ENCODE measurements at places on chromosomes 7 and 10. TPM values are rescaled to one million over a fixed set of nuclear protein-coding genes. Genes with fewer than 3 reads are reported as not detected.
A peak's percentile ranks its signal among the peaks of the same experiment; 100 is the strongest.

Gene NRG3
- polyA plus RNA-seq: 0.11 TPM

Gene DNAH11
- 0.77 TPM for polyA plus RNA-seq

Gene MMD2
- polyA plus RNA-seq: not detected

Gene VIM
- polyA plus RNA-seq: 5,016 TPM

Gene BNIP3
- polyA plus RNA-seq: 57.2 TPM

Gene FAM131B
- 43.6 TPM for polyA plus RNA-seq

Gene PRLHR
- polyA plus RNA-seq: 0.03 TPM

- DNase-seq: no peak
Measured at GRCh38 chr7:107237451-107237850, 68.6 kb downstream of the HBP1 start.

DNA sequence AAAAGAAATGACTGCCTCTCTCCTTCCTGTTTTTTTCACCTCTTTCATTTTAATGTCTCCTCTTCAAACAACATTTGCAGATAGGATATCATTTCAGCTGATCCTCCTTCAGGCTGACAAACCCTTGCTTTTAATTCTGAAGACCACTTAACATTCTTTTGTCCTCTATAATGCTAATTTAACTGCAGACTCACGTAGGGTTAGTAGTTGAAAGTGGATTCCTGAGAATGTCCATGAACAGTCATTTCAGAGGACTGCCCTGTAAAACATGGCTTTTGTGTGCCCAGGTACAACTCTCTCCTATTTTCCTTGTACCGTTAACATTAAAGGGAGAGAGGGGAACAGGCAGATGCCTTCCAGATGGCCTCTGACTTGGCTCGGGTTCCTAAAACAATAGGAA lies 524.4 kb downstream of the SDK1 start:
- DNase-seq: no peak

DNA sequence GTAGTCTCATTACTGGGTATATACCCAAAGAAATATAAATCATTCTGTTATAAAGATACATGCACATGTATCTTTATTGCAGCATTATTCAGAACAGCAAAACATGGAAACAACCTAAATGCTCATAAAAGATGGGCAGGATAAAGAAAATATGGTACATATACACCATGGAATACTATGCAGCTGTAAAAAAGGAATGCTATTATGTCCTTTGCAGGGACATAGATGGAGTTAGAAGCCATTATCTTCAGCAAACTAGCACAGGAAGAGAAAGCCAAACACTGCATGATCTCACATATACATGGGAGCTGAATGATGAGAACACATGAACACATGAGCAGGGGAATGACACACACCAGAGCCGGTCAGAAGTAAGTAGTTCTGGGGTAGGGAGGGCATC lies 297.4 kb upstream of the GLI3 start:
- no peak for DNase-seq

- DNase-seq: no peak
Measured at GRCh38 chr10:75544386-75544785, 113.0 kb downstream of the LRMDA start.

DNA sequence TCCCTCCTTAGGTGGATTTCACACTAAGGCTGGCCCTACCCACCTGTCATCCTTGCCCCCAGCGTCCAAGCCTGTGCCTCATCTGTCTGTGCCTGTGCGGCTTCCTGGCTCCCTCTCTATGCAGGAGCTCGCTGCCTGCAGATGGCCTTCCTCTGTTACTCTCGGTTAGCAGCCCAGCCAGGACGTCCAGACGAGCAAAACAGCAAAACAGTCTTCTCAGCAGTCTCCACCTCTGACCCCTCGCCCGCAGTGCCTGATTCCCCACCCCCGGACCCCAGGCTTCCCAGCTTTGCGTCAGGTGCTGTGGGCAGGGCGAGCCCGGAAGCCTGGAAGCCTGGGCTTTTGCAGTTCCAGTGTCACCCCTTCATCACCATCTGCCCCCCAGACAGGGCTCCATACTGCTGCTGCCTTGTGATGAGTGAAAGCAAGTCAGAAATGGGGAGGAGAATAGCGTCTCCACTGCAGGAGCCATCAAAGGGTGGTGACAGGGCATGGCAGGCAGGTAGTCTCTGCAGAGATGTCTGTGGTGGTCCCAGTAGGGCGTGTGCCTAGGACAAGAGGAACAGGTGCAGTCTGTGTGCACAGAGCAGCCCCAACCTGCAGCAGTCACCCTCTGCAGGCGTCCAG lies 88.5 kb downstream of the ADCY1 start:
- DNase-seq: no peak

GRCh38 chr7:128883622-128884448 lies 21.2 kb downstream of the ATP6V1F start:
- DNase-seq: peak; percentile 96

- no peak for DNase-seq
Measured at GRCh38 chr7:105296491-105296890, 92.2 kb downstream of the SRPK2 start.

DNA sequence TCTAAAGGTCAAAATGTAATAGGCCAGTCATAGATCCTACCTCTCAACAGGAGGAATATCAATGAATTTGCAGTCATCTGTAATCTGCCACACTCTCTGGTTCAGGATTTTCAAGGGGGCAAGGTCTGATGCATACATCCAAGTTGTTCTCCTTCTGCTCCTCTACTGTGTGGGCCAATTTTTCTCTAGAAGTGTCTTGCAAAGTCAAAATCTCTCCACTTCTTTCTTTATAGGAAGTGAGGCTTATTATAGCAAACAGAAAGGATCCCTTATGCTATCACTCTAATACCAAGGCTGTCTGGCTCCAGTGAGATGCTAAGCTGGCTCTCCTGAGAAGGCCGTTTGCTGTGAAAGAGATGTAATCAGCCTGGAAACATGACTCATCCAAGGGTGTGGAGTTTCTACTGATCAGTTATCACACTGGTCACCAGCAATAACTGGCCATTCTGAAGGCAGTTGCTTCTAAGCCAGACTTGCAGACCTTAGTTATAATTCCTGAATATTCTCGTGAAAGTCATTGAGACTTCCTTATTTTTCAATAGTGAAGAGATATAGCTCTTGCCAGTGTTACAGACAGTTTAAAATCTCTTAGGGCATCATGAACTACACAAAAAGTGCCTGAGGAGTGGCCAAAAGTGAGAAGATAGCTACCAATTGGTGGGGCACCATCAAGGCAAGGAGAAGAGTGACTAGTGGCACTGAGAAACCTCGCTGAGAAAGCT lies 43.2 kb upstream of the LRGUK start:
- DNase-seq: no peak

DNA sequence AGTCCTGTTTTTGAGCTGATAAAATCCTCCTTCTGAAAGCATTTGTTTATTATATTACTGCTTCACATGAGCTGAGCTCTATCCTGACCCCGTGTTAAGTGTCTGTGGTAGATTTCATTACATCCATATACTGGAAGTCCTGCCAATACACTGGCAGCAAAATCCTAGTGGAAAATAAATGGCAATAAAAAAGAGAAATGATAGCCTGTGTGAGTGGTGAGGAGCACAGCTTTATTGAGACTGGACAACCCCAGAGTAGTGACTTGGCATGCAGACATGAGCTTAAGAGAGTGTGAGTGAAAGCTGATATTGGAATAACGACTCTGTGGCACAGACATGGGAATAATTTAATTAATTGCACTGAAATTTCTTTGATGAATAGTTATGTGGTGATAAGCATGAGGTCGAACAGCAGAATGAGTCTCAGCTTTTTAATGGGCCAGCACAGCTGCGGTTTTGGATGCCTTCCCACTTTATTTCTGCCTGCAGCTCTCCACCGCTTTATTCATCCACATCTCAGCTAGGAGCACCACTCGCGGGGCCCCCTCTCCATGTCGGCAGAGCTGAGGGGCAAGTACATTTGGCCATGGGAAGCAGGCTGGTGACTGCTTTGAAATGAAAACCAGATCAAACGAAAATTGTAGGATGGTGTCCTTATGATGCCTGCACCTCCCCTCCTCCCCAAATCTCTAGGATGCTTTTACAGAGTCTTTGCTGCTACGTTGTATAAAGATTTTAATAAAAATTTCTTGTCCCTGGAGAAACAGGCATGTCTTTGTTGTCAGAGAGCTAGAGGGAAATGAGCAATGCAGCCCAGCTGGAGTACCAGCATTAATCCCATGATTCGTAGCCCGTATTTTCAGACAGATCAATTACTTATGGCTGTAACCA lies 494.3 kb downstream of the AUTS2 start:
- peak; percentile 70 for DNase-seq

DNA sequence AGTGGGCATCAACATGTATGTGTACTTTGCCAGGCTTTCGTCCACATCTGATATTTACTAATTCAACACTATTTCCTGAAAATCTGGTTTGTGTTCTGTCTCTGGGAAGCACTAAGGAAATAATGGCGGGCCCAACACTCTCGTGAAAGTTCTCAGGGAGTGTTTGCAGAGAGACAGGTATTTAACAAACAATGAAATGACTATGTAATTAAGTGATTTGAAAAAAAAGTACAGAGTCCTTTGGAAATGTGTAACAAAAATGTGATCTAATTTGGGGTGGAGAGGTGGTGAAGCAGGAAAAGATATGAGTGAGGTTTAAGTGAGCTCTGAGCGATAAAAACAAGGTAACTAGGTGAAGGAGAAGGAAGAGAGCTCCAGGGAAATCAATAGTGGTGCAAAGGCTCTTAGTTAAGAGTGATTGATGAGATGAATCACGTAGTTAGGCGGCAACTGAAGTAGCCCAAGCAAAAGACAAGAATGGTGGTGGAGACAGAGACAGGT lies 95.3 kb upstream of the DNAJB12 start:
- DNase-seq: no peak

GRCh38 chr7:140153666-140154161 lies 23.1 kb downstream of the KDM7A start:
- peak; percentile 31 for DNase-seq

- peak; percentile 49 for DNase-seq
Measured at GRCh38 chr10:116444527-116445142, 17.0 kb downstream of the PNLIPRP3 start.

DNA sequence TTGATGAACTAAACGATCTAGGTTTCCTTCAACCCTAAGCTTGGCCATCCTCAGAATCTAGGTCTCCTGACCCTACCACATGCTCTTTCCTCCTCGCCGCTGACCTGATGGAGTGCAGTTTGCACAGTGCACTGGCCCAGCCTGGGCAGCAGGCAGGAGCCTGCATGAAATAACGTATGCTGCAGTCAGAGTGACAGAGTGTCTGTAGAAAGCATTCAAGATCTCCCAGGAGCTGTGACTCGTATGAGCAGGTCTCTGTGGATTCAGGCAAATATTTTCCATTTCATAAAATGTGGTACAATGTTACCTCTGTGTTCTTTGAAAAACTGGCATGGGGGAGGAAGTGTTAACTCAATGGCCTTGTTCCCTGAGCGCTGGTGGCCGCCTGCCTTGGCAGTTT lies 441.8 kb downstream of the RPS24 start:
- no peak for DNase-seq

GRCh38 chr10:122182308-122182707 lies 88.8 kb upstream of the BTBD16 start:
- DNase-seq: no peak

GRCh38 chr10:113463777-113464176 lies 89.1 kb upstream of the HABP2 start:
- peak; percentile 42 for DNase-seq

- no peak for DNase-seq
Measured at GRCh38 chr7:114939484-114940097, 17.7 kb downstream of the MDFIC start.

DNA sequence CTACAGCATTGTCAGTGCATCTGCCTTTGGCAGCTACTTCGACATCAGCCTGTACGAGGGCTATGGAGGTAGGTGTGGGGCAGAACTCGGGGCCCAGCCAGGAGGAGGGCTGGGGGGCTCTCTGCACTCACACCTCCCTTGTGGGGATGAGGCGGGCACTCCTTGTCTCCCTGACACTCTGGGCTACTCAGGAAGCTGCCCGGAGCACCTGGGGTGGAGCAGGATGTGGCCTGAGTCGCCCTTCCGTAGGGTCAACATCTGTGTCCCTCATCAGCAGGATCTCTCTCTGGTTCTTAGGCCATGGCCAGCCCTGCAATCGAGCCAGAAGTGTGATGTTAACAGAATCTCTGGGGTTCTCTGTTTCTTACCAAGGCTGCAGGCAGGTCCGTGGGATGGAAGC lies 40.2 kb downstream of the C10orf105 start:
- DNase-seq: no peak

DNA sequence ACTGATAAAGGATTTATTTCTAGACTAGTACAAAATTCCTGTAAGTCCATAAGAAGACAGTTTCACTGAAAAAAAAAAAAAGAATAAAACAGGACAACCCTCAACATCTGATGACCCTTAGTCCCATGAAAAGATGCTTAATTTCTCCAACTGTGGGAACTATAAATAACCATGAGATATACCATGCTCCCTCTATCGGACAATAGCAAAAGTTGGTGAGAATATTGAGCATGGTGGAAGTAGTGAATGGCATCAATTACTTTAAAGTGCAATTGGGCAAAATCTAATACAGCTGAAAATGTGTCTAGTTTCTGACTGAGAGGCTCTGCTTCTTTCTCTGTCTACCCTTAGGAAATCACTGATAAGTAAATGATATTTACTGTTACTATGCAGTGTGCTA lies 348.8 kb downstream of the SUGCT start:
- no peak for DNase-seq

DNA sequence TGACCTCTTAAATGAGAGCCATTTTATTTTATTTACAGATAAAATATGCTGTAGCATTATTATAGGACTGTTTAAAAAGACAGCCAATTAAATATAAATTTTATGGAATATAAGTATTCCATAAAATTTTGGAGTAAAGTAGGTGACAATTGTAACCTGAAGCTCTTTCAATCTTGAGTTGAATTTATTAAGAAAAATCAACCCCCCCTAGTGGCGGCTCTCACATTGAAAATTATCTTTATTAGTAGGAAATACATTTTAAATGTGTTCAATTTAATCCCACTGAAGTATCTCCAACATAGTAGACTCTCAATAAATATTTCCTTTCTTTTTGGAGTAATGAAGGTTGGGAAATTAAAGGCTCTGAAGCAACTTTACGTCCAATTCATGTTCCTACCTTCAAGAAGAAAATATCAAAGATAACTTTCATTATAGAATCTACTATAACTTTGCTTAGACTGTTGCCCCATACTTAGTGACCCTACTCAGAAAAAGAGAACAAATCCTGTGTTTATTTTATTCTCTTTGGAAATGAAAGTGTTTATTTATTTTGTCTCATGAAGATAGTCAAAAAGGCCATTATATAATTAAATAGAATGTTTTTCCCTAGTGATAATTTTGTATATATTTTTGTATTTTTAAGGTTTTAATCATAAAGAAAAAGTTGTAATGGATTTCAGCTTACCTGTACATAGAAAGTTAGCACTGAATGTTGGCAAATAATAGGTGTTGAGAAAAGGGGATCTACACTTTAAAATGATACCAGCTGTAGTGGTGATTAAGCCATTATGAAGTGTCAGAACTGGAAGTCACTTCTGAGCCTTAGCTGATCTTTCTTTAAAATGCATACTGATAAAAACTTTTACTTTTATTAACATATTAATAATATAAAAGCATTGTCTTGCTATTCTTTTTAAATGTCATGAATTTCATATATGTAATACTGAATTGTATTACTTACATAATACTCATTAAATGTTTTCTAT lies 3.3 kb downstream of the AHR start:
- DNase-seq: no peak

DNA sequence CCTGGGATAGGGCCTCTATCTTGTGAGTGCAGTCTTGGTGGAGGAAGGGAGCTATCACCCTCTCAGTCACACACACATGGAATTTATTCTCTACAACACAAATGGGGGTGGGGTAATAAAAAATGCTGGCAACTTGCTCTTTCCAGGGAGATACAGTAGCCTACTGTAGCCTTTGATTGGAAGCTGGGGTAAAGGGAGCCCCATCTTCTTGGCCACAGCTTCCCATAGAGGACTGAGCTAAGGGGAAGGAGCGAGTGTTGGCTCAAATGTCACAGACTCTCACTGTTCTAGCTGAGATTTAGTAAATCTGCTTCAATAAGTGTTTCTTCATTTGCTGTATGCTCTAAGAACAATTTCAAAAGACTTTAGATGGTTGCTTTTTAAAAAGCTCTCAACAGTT lies 222.2 kb upstream of the CXCL12 start:
- no peak for DNase-seq
